Spleen (tissue), 13 donors: ENCODE measurements at places on chromosomes 11 and 22. TPM values are rescaled to one million over a fixed set of nuclear protein-coding genes. Genes with fewer than 3 reads are reported as not detected.

GRCh38 chr11:8593455-8593854, 573 bp downstream of the STK33 start:
- H3K36me3 ChIP-seq: no peaks in the 10 kb centered on the region
- H3K4me3 ChIP-seq: peak overlapping the region; percentile 62
- H3K4me1 ChIP-seq: no peaks in the 10 kb centered on the region
- H3K27me3 ChIP-seq: no peaks in the 10 kb centered on the region
- no peak overlapping the region for H3K27ac ChIP-seq
- no peak for DNase-seq

- H3K36me3 ChIP-seq: no peaks in the 10 kb centered on the region
- no peak overlapping the region for H3K27ac ChIP-seq
- H3K4me3 ChIP-seq: no peak overlapping the region
Measured at GRCh38 chr22:32775957-32776356, 25.5 kb upstream of the TIMP3 start.

DNA sequence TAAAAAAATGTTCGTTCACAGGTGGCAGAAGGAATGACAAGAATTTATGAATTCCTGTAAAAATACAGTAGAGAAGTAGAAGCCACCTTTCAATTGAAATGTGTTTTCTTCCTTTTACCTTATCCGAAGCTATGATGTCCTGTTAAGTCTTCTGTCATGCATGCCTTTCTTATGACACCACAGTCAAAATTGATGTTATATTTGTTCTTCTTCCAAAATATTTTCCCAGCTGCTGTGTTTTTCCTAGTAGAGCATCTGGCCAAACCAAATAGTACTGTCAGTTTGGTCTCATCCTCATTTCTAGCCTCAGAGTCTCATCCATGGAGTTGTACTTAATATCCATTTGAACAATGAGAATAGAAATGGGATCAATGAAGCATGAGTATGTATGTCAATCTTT, 206.1 kb downstream of the PGR start:
- H3K4me3 ChIP-seq: no peak overlapping the region
- no peaks in the 10 kb centered on the region for H3K4me1 ChIP-seq
- no peak overlapping the region for H3K27ac ChIP-seq
- no peak for DNase-seq
- H3K36me3 ChIP-seq: no peaks in the 10 kb centered on the region

Gene TUBGCP6
- polyA plus RNA-seq: 36.0 TPM

Gene OR4X2
- polyA plus RNA-seq: not detected

Gene GGTLC3
- polyA plus RNA-seq: not detected

DNA sequence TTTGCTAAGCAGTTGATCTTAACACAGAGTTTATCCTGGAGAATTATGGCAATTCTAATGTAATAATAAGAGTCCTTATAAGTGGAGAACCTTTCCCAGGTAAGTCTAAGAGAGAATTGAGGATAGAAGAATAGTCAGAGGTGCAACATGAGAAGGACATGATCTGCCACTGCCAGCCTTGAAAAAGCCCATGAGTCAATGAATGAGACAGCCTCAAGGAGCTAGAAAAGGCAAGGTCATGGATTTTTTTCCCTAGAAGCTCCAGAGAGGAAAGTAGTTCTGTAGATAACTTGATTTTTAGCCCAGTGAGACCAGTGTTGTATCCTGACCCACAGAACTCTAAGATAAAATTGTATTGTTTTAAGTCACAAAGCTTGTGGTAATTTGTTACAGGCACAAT, 16.9 kb downstream of the MS4A6A start:
- H3K4me1 ChIP-seq: peaks cover 12% of the 10 kb centered on the region
- H3K4me3 ChIP-seq: no peak overlapping the region
- no peak for DNase-seq
- H3K27me3 ChIP-seq: no peaks in the 10 kb centered on the region
- H3K27ac ChIP-seq: no peak overlapping the region

DNA sequence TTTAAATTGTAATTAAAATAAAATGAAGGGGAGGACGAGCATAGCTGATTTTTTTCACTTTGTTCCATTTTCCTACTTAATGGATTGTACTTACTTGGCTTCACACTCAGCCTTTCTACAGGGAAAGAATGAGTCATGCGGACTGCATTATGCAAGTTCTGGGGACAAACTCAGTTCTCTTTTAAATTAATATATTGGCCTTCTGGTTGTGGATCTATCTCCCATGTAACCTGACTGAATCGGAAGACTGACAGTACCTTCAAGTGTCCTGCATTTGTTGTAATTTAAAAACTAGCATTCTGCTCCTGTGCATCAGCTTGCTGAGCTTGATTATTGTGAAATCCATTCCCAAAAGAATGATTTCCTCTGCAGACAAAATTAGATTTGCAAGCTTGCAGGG, 12.2 kb downstream of the OR8D1 start:
- no peaks in the 10 kb centered on the region for H3K4me1 ChIP-seq
- H3K27ac ChIP-seq: no peak overlapping the region
- no peak overlapping the region for H3K4me3 ChIP-seq
- no peaks in the 10 kb centered on the region for H3K27me3 ChIP-seq
- no peaks in the 10 kb centered on the region for H3K36me3 ChIP-seq
- DNase-seq: no peak

DNA sequence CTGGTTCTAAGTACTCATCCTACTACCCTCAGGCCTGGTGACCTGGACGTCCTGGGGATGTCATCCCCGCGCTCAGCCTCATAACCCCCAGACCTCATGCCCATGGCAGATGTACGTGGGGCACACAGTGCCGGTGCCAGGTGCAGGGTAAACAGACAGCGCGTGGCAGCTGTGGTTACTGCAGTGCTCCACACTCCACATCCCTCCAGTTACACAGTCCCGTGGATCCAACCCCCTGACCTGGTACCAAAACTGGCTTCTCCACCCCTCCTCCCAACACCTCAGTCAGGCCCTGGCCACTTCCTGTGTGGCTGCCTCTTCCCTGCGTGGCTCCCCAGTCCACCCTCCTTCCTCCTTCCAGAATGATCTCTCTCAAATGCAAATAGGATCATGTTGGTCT, 95.2 kb downstream of the DSCAML1 start:
- no peak overlapping the region for H3K4me3 ChIP-seq
- H3K27ac ChIP-seq: no peak overlapping the region
- H3K36me3 ChIP-seq: no peaks in the 10 kb centered on the region
- no peaks in the 10 kb centered on the region for H3K4me1 ChIP-seq
- peak; percentile 43 for DNase-seq

Gene MUC6
- polyA plus RNA-seq: 0.02 TPM

GRCh38 chr22:32536352-32536751, 61.7 kb downstream of the FBXO7 start:
- no peaks in the 10 kb centered on the region for H3K27me3 ChIP-seq
- no peak overlapping the region for H3K4me3 ChIP-seq
- no peak overlapping the region for H3K27ac ChIP-seq
- H3K36me3 ChIP-seq: no peaks in the 10 kb centered on the region
- DNase-seq: no peak

- H3K4me1 ChIP-seq: no peaks in the 10 kb centered on the region
- H3K4me3 ChIP-seq: no peak overlapping the region
- no peaks in the 10 kb centered on the region for H3K27me3 ChIP-seq
- DNase-seq: no peak
Measured at GRCh38 chr11:70243912-70244652, 26.4 kb upstream of the PPFIA1 start.

Gene TBX1
- polyA plus RNA-seq: 0.71 TPM

GRCh38 chr11:45450189-45450588, 164.0 kb upstream of the SYT13 start:
- H3K27me3 ChIP-seq: no peaks in the 10 kb centered on the region
- H3K4me3 ChIP-seq: no peak overlapping the region
- DNase-seq: no peak
- H3K27ac ChIP-seq: no peak overlapping the region
- H3K4me1 ChIP-seq: no peaks in the 10 kb centered on the region
- H3K36me3 ChIP-seq: no peaks in the 10 kb centered on the region

DNA sequence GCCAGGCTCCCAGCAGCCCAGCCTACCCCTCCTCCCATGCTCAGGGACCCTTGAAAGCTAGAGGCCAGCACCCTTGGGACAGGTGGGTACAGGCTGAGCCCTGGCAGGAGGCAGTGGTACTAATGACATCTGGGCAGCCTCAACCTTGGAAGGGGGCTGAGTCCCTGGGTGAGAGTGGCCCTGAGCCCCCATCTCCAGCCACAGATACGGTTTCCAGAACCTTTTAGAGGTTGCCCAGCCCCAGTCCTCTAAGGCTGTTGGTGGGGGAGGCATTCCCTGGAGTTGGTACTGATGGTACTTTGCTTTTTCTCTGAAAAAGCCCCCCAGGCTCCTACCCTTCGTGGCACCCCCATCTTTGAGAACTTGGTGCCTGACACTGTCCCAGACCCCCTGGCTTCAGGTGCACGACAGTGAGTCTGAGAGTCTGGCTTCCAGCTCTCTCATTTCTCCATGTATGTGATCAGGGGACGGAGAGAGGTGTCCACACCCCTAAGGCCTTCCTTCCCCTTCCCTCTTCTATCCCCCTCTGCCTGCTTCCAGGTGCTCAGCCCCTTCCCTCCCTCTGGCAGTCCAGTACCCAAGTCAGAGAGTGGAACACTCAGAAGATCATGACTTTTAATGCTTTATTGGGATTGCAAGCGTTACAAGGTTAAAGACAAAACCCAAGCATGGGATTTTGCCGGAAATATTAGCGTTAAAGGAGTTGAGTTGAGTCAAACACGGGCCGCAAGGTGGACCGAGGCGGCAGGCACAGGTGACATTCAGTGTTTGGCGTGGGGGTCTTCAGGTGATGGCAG, 10.5 kb downstream of the IGF2 start:
- no peaks in the 10 kb centered on the region for H3K36me3 ChIP-seq
- no peak overlapping the region for H3K4me3 ChIP-seq
- no peaks in the 10 kb centered on the region for H3K27me3 ChIP-seq
- no peak for DNase-seq
- H3K27ac ChIP-seq: no peak overlapping the region
- H3K4me1 ChIP-seq: no peaks in the 10 kb centered on the region

GRCh38 chr11:121890377-121890776, 225.6 kb downstream of the BLID start:
- no peaks in the 10 kb centered on the region for H3K27me3 ChIP-seq
- no peak overlapping the region for H3K27ac ChIP-seq
- no peaks in the 10 kb centered on the region for H3K4me1 ChIP-seq
- no peaks in the 10 kb centered on the region for H3K36me3 ChIP-seq
- H3K4me3 ChIP-seq: no peak overlapping the region

Gene PRR33
- polyA plus RNA-seq: 0.64 TPM

GRCh38 chr11:66568124-66568916, at the start of gene CTSF:
TSS of gene CTSF (minus strand) at chr11:66568606. CDS start at chr11:66568486, 120 bp downstream.
- DNase-seq: peak; percentile 95
- H3K4me1 ChIP-seq: no peaks in the 10 kb centered on the region
- H3K36me3 ChIP-seq: peaks cover 14% of the 10 kb centered on the region
- peaks cover 13% of the 10 kb centered on the region for H3K27me3 ChIP-seq

Gene UQCR10
- polyA plus RNA-seq: 149 TPM

DNA sequence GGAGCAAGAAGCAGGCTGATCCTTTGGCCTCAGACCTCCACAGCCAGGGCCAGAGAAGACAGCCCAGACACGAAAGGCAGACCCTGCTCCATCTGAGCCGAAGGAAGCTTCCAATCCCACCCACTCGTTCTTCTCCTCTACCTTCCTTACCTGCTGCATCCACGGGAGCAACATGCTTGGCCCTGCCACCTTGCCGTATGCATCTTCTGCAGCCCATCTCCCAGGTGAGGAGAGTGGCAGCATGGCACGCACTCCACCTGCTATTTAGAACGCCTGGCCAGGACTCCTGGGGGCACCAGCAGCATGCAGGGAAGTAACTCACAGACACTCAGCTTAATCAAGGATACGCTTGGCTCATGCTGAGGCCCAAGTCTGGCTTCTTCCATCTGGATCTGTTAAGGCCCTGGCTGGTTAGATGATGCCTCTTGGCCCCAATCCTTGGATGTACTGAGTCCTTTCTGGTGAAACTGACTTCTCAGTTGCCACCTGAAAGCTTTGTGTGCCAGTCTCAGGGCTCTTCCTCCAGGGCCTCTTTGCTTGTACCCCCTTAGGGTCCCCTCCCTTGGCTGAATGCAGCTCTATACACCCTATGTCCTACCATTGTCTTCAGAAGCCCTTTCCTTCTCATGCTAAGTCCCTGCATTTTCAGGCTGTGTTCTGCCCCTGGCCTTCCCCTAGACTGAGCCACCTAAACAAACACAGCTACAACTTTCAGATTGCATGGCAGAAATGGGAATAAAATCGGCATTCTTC, 604.9 kb downstream of the BUD13 start:
- H3K27ac ChIP-seq: no peak overlapping the region
- no peak overlapping the region for H3K4me3 ChIP-seq
- no peaks in the 10 kb centered on the region for H3K36me3 ChIP-seq
- peaks cover 7% of the 10 kb centered on the region for H3K27me3 ChIP-seq
- no peak for DNase-seq
- H3K4me1 ChIP-seq: no peaks in the 10 kb centered on the region

Gene RGL4
- 15.7 TPM for polyA plus RNA-seq

DNA sequence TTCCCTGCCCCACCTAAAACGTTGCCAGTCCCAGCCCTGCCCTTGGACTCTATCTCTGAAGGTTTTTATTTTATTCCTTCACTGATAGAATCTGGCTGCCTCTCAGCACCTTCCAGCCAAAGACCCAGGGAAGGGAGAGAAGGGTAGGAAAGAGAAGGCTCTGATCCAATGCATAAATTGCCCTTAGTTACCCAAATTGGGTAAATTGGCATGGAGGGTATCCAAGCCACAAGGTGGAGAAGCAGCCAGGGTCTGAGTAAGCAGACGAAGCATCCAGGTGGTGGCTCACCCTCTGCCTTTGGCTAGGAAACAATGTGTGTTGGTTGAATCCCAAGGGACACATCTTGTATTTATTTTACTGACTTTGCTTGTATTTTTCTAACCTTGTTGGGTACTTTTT, 89.0 kb downstream of the FEZ1 start:
- H3K36me3 ChIP-seq: no peaks in the 10 kb centered on the region
- no peak overlapping the region for H3K27ac ChIP-seq
- peaks cover 56% of the 10 kb centered on the region for H3K27me3 ChIP-seq

DNA sequence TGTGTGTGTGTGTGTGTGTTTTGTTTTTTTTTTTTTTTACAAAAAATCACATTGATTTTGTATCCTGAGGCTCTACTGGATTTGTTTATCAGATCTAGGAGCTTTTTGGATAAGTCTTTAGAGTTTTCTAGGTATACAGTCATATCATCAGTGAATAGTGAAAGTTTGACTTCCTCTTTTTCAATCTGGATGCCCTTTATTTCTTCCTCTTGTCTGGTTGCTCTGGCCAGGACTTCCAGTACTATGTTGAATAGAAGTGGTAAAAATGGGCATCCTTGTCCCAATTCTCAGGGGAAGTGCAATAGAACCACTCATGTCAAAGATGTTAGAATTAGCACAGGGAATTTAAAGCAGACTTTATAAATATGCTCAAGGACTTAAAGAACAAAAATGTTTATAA, 32.6 kb upstream of the PRDM11 start:
- no peaks in the 10 kb centered on the region for H3K27me3 ChIP-seq
- no peak overlapping the region for H3K4me3 ChIP-seq
- DNase-seq: no peak
- H3K4me1 ChIP-seq: no peaks in the 10 kb centered on the region

GRCh38 chr22:22995166-22995565, 75.2 kb upstream of the GNAZ start:
- H3K27ac ChIP-seq: no peak overlapping the region
- no peaks in the 10 kb centered on the region for H3K27me3 ChIP-seq
- DNase-seq: no peak
- H3K36me3 ChIP-seq: no peaks in the 10 kb centered on the region
